ENCODE measurements at places on chromosomes 3 and 15.

DNA sequence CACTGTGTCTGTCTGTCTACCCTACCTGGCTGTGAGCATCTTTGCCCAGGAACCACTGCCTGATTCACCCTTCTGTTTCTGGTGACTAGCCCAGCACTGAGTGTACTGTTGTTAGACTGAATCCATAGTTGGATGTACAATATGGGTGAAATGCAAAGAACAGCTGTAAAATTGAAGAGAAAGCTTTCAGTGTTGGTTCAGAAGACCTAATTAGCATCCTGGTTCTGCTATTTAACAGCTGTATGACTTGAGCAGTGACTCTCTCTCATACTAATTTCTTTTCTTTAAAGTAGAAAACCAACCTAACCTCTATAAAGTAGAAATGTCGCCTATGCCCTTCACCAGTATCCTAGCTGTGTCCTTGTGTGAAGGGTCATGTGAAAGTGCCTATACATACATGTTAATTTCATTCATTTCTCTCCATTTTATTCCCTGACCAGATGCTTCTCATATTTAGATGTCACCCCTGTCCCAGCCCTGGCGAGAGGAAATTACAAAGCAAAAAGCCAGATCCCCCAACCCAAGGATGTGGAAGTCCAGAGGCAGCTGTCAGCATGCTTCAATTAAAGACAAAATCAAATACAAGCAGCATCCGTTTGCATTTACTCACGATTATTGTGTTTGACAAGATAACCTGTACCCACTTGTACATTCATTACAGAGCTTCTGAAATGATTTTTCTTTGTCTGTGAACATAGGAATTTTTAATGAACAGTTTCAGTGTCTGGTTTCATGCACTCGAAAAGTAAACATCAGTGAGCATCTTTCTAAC is 305.7 kb upstream of the ICE2 start:
- no peak for DNase-seq

GRCh38 chr15:90386221-90386620 is 1.8 kb upstream of the IQGAP1 start:
- DNase-seq, result no peak

- no peak for DNase-seq
Measured at GRCh38 chr15:76566276-76566675, 229.7 kb downstream of the ISL2 start.

DNA sequence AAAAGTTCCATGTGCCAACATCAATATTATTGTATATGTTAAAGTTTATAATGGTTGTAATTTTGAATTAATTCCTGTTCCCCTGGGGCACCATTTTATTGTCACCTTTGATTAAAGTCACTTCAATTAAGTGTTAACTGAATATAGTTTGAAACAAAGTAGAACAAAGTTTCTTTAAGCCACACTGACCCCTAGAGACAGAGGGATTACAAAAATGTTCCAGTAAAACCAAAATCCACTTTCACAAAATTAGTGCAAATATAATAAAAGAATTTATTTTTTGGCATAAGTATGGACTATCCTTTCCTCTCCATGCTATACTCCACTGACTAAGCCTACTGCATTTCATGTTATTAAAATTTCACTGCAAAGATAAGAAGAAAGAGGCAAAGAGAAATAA is 123.9 kb downstream of the ZMAT3 start:
- no peak for DNase-seq

Data from endothelial cell (in vitro differentiated cells).